CD4-positive, alpha-beta T cell treated with Interleukin-12 subunit alpha and Interleukin-12 subunit beta, for 1 hour (primary cell): ENCODE measurements at places on chromosomes 7 and 10.

GRCh38 chr10:50613150-50613549, 10.6 kb downstream of the SGMS1 start:
- no peak for DNase-seq

GRCh38 chr7:77940647-77941046, 142.1 kb downstream of the PHTF2 start:
- no peak for DNase-seq

DNA sequence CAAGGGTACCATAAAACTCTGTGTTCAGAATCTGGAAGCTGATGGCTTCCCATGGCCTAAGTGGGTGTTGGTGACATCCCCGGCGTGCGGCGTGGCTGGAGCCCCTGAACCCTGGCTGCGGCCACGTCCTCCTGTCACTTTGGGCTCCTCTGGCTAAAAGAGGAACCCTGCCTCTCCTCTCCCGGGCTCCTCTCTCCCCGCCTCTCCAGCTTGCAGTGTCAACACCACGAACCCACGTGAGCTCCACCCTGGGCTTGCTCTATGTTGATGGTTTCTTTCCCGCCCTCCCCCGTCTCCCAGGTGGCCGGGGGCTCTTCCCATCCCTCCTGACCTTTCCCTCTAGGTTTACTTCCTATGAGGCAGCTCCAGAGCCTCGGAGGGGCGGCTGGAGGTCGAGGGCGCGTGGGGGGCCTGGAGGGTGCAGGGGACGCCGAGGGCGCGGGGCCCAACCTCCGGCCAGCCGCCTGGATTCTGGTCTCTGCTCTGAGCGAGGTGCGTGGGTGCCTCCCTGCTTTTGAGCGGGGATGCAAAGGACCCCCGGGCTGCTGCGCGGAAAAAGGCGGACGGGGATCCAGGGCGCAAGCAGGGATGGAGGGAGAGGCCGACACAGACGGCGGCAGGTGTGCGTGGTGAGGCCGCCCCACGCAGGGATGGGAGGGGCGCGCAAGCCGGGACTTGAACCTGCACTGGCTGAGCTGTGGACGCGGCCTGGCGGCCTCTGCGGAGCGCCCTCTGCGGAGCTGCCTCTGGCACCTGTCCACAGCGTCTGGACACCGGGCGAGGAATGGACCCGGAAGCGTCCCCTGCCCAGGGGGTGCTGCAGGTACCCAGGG, 115.5 kb upstream of the DIP2C start:
- DNase-seq: no peak

- no peak for DNase-seq
Measured at GRCh38 chr7:102403563-102403962, 7.4 kb downstream of the PRKRIP1 start.
